NCI-H748 treated with DMSO at 0.1 percent for 48 hours (cell line): ENCODE measurements at places on chromosomes 2 and 18.

- DNase-seq: peak; percentile 91
Observed at GRCh38 chr2:156800781-156801361, 364.7 kb downstream of the GPD2 start.

- no peak for DNase-seq
Observed at GRCh38 chr2:3807853-3808252, 104.5 kb downstream of the DCDC2C start.

GRCh38 chr2:175002547-175003274, 2.5 kb downstream of the CHN1 start:
- no peak for DNase-seq

GRCh38 chr2:50606860-50607259, 425.1 kb downstream of the NRXN1 start:
- DNase-seq: no peak

DNA sequence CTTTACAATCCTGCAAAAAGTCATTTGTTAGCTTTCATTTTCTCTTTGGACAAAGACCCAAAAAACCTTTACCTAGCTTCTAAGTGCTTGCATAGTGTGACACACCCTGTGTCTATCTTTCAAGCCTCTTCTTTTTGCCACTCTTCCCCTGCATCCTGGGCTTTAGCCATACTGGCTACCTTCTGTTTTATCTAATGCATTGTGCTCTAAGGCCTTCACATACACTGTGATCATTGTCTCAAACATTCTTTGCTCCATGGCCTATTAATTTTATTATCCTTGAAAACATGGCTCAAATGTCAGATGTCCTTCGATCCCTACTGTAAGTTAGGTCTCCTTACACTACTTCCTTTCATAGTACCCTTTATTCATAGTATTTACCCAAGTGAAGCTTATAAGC, 84.4 kb downstream of the PIK3C3 start:
- DNase-seq: no peak

DNA sequence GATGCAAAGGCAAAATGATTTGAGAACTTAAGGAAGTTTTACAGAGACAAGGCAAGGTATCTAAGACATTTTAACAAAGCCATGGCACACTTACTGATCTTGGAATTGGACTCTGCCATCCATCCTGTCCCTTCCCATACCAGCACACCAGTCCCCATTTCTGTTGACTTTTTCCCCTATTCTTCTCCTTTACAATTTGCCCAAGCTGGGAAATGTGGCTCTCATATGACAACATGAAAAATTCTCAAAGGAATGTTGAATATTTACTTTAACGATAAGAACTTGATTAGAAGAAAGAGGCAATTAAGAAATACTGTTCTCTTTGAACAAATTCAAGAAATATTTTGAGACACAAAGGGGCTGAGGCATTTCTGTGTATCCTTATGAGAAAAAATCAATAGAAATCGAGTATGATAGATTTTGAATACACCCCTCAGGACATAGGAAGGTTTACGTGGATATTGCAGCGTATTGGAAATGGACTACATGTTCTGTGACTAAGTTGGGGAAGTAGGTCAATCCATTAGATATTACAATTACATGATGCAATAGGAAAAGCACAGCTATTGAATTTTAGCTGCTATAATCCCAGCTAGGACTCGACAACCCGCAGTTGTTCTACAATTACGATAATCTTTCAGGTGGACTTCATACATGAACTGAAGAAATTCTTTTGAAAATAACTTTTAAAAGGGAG, 201.6 kb downstream of the TRIB2 start:
- no peak for DNase-seq

GRCh38 chr2:8694737-8695136, 12.9 kb downstream of the ID2 start:
- DNase-seq: no peak

DNA sequence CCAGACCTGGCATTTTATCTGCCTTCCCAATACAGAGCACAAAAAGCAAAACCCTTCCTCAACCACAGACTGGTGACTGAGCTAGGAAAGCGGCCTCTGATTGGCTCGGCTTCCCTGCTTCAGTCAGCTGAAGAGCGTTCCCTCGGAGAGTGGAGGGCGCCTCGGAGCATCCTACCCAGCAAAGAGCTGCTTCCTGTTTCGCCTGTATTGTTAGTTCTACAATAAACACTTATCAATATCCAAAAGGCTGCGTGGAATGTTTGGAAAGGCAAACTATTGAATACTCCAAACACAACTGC, 125.0 kb downstream of the CACNB4 start:
- peak; percentile 21 for DNase-seq

- DNase-seq: no peak
Observed at GRCh38 chr2:207504513-207505170, 25.1 kb upstream of the CREB1 start.

GRCh38 chr2:212912445-212913103, 238.8 kb downstream of the IKZF2 start:
- DNase-seq: peak; percentile 23

DNA sequence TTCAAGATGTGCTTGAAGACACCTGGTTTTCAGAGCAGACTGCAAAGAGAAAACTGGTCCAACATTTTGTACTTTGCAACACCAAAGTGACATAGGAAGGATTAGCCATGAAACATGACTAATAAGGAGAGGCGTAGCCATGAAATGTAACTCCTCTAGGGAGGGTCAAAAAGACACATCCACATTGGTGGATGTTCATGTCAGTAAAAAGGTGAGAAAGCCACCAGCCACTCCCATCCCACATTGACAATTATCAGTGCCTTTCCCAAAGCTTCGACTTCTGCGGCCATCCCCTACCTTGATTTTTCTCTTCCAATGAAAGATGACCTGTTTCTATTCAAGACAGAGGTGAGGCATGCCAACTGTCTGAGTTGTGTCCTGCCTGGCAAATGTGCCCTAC, 223.2 kb downstream of the ALK start:
- no peak for DNase-seq

DNA sequence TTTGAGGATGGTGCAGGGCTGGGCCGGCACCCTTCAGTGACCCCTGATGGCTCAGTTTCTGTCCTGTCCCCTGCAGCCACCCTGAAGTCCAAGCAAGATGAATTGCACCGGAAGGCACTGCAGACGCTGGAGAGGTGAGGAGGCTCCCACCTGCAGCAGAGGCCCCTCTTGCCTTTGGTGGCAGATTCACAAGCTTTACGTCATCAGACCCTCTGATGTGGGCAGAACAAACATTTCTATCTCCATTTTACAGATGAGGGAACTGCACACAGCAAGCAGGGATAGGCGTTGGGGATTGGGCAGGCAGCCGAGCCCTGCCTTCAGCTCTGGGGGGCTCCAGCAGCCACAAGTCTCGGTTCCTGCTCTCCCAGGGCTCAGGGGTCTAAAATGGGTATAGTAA, 107.7 kb upstream of the MCFD2 start:
- DNase-seq: no peak

GRCh38 chr2:210626849-210627248, 70.5 kb downstream of the CPS1 start:
- DNase-seq: no peak

- DNase-seq: no peak
Observed at GRCh38 chr2:68714866-68715265, 19.7 kb upstream of the ARHGAP25 start.

GRCh38 chr2:95353055-95353575, 49.4 kb upstream of the FAHD2A start:
- no peak for DNase-seq

DNA sequence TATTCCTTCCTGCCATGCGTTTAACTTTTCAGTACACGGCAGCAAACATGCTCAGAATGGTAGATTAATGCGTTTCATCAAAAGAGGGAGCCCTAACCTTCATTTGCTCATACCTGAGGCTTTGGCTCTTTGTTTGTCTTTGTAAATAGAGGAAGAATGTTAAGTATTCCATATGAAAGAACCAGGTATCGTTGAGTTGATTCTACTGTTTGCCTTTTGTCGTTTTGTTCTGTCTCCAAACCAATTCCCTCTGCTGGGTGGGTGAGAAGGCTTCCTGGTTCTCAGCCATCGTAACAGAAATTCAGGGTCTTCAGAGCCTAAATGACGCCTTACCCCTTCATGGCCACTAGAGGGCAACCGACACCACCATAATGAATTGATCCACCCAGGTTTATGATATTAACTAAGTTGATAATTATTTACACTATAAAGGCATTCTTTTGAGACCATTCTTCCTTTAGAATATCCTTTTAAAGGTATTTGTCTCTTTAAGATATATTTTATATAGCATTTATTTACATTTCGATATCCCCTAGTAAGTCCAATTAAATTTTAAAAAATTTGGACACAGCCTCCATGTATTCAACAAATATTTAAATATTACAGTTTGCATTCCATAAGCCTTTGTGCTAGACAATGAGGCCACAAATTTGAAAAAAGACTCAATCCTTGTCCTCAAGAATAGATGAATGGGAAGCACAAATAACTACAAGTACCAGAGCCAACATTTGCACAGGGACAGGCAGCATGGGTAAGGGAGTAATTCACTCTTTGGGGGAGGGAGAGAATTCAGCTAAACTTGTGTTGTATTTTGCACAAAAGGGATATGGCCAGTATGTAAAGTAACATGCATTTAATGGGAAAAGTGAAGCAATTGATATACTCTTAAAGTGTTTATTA, 48.1 kb downstream of the TIMM21 start:
- peak; percentile 57 for DNase-seq

DNA sequence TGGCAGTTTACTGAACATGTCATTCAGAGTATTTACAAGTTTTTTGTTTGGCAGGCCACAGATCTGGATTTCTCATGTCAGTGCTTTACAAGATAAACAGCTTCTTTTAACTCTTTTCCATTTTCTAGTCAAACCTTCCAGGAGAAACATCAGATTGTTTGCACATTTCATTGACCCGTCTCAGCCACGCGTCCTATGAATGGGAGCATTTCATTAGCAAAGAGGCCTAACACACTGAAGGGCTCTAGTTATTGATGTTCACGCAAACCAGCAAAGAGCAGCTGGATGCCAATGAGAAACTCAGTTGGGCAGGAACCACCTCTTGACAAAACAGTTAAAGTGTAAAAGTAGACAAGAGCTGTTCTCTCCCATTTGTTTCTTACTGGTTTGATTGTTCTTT, 29.2 kb upstream of the MFF start:
- DNase-seq: no peak

DNA sequence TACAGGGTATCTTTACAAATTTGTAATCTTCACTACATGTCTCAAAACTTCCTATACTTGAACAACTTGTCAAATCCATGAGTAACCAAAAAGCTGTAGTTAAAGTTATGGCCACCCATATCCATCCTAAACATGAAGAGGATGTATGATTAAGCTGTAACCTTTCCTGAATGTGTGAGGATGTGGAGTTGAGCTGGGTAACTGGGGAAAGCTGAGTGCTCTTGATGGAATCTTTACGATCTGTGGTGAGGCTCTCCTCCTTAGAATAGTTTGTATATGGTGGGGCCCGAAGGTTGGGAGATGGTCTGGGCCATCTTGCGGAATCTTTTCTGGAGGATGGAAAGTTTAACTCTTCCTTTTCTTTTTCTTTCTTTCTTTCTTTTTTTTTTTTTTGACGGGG, 29.4 kb downstream of the DPP4 start:
- DNase-seq: no peak

DNA sequence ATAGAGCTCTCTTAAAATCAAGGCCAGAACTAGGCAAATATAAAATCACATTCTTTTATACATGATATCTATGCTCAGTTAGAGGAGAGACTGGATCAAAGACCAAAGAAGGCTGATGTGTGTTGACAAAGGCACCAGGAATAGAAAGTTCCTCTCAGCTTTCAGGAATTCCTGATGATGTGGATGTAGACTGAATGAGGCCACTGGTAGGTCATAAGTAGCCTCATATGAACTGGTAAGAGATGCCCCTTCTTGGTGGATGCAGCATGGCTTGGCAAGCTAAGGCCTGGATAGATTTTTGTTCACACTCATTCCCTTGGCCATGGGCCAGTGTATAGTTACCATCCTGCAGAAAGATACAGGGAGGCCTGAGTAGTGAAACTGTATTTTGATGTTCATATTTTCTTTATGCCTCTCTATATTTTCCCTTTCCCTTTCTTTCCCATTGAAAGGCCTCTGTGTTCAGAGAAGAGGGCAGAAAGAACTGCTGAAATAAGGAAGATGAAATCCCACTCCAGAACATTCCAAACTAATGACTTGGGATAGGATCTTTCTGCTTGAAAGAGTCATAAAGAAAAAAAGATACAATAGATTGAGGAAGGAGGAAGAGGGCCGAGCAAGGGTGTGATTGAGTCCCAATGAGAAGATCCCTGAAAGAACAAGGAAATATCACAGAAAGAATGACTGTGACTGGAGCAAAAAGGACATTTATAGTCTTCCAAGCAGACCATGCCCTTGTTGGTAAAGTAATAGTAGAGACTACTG, 2182.7 kb upstream of the PIK3C3 start:
- no peak for DNase-seq

DNA sequence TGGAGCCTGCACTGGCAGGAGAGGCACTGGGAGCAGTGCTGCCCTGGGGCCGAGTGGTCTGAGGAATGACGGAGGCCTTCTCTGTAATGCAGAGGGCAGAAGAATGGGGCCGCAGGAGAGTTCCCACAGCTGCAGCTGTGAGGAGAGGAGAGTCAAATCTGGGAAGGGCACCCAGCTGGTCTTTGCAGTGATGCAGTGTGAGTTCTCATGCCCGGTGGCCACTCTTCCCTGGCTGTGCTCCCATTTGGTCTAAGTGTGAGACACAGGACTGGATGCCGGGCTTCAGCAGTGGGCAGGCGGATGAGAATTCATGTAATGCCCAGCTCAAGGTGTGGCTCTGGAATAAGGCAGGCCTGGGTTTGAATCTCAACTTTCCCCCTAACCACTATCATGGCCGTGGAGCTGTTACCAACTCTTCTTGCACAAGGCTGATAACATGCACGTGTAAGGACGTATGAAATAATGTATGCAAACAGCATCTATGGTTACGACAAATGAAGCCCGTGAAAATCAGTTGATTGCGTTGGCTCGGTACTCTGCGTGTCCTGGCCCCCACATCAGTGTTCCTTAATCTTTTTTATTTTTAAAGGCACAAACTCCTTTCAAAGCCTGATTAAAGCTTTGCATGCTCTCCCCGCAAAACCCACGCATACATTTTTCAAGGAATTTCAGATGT, 71.6 kb downstream of the ACKR3 start:
- no peak for DNase-seq

DNA sequence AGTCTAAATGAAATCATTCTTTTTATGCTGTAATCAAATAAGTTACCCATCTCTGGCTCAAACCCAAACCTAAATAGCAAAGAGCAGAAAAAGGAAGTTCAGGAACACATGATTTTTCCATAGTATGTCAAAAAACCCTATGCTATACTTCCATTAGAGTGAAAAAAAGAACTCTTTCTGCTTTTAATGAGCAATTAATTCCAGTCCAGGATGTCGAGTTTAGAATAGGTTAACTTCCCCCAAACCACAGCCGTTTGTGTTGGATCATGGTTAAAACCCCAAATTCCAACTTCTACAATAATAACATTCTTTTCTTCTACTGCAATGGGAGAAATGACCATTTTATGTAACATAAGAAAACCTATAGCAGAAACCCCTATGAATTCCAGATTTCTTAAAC, 171.1 kb upstream of the NRP2 start:
- no peak for DNase-seq

DNA sequence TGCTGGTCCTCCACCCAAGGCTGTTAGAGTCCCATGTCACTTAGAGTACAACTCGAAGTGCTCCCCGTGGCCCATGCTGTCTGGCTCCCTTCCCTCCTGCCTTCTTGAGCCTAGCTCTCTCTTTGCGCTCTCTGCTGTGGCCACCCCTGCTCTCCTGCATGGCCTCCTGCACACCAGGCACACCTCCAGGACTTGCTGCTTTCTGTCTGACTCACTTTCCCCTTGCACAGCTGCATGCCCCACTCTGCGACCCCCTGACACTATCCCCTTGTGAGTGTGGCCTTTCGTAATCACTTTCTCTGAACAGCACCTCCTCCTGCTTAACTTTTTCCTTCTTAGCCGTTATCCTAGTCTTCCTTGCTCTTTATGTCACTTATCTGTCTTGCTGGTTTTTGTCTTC, 343.6 kb downstream of the TGIF1 start:
- no peak for DNase-seq
